ENCODE measurements at places on chromosomes 1 and 21. TPM values are rescaled to one million over a fixed set of nuclear protein-coding genes. Genes with fewer than 3 reads are reported as not detected.

Gene WNT3A
- polyA plus RNA-seq = not detected

Gene CFHR4
- not detected for polyA plus RNA-seq

Gene VCAM1
- 8.2 TPM for polyA plus RNA-seq

Gene SF3B4
- 41.5 TPM for polyA plus RNA-seq

Gene CSMD2
- polyA plus RNA-seq = 0.52 TPM

Measured in muscle of leg (tissue), 16 donors.